ENCODE measurements at places on chromosomes 7 and 10. TPM values are rescaled to one million over a fixed set of nuclear protein-coding genes. Genes with fewer than 3 reads are reported as not detected.

The ARID5B gene
- total RNA-seq: 292 TPM

The SDK1 gene
- total RNA-seq: 1.2 TPM

The MET gene
- 15.9 TPM for total RNA-seq

- DNase-seq: no peak
These were observed 42.3 kb upstream of the KLF6 start for GRCh38 chr10:3827266-3827665.

DNA sequence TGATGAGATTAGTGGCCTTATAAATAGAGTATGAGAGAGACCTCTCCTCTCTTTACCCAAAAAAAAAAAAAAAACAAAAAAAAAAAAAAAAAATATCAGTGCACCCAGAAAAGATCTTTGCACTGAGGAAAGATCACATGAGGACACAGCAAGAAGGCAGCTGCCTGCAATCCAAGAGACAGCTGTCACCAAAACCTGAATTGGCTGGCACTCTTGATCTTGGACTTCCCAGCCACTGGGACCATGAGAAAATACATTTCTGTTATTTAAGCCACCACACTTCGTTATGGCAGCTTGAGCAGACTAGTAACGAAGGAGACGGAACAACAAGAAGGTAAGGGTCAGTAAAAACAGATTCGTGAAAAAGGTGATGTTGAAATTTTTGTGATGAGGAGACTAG, 47.0 kb downstream of the TMEM106B start:
- no peak for DNase-seq

The LOXL4 gene
- 6.9 TPM for total RNA-seq

The WNT8B gene
- total RNA-seq: not detected

The GPC2 gene
- total RNA-seq: not detected

DNA sequence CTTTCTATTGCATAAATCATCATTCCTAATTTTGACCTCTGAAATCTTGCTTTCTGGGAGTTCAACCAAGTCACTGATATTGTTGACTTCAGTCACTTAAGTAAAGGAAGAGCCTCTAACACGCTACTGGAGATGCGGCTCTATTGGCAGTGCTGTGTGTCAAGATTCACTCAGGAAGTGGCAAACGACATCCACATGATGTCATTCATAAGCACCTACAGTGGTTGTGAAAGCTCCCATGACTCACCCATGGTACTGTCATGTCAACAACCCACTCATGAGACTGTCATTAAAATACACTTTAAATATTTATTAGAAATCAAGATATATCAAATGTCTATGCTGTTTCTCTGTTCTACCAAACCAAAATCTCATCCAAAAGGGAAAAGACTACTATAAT, 52.5 kb upstream of the LHFPL3 start:
- no peak for DNase-seq

- no peak for DNase-seq
These were observed 88.9 kb upstream of the KLF6 start for GRCh38 chr10:3873728-3874461.

The DPYSL4 gene
- total RNA-seq: 0.29 TPM

GRCh38 chr7:73742338-73742752, 3.7 kb upstream of the ABHD11 start:
- no peak for DNase-seq

GRCh38 chr7:29488977-29489376, 74.7 kb upstream of the PRR15 start:
- DNase-seq: no peak

- no peak for DNase-seq
These were observed 73.8 kb upstream of the CDK1 start for GRCh38 chr10:60704471-60704870.

The SFRP4 gene
- total RNA-seq: 0.24 TPM

DNA sequence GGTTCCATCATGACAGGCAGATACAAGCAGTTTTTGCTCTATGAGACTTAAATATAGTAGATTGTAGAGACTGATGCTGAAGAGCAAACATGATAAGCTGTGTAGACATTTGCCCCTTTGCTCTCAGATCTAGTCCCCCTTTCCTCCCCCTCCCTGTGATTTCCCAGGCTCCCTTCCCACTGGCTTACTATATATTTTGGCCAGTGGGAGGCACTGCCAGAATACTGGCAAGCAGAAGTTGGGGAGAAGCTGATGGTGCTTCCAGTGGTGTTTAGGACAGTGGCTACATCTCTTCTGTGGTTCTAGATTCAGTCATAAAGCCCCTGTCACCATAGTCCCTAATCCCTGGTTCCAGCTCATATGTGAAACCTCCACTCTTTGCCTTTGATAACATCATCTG, 156.1 kb upstream of the STEAP4 start:
- DNase-seq: no peak

DNA sequence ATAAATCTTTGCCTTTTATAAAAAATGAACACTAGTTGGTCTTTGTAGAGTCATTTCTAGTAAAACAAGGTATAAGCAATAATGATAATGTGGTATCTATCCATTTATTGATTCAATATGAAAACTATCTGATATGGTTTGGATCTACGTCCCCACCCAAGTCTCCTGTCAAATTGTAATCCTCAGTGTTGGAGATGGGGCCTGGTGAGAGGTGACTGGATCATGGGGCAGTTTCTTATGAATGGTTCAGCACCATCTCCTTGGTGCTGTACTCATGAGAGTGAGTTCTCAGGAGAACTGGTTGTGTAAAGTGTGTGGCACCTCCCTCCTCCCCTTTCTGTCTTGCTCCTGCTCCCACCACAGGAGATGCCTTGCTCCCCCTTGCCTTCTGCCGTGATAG, 288.8 kb downstream of the CACNA2D1 start:
- no peak for DNase-seq

The CHRM2 gene
- not detected for total RNA-seq

DNA sequence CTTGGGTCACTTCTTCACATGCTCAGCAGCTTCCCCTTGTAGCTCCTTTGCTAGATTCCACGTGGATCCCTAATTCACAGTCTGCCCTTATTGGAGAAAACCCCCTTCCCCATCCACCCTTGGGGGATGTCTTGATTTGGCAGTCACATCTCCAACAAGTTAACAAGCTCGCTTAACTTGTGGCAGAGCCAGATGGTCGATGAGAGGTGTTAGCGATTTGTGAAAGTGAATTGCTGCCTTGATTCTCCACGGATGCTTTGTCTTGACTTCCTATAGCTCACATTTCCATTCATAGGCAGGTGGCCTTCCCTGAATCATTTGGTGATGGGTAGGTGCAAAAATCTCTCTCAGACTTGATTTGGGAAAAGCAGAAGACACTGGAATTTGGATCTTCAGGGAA, 387.9 kb downstream of the TCERG1L start:
- DNase-seq: no peak

The CCDC172 gene
- not detected for total RNA-seq

The FGFBP3 gene
- not detected for total RNA-seq

The IQUB gene
- total RNA-seq: not detected

GRCh38 chr7:140230861-140231770, 54.3 kb upstream of the KDM7A start:
- DNase-seq: peak; percentile 19

GRCh38 chr10:6695519-6695918, 115.4 kb upstream of the PRKCQ start:
- no peak for DNase-seq

The TFR2 gene
- total RNA-seq: not detected

DNA sequence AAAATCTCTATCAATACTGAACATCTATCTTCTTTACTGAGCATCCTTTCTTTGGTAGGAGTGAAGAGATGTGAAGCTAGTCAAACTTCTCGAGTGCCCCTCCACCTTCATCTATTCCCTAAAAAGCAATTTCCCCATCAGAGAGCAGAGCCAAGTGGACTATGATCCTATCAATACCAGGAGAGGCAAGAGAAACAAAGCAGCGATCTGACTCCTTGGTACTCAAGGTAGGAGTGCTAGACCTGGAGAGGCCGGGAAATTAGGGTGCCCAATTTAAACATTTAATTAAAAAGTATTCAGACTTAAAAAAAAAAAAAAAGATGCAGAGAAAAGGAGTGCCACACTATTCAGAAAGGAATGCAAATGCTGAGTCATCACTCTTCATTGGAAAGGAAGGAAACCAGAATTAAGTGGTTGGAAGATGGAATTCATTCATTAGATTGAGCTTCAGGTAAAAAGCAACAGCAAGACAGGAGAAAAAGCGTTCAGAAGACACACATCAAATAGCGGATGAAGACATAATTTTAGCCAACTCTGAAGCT, 1.6 kb downstream of the TIAL1 start:
- no peak for DNase-seq

DNA sequence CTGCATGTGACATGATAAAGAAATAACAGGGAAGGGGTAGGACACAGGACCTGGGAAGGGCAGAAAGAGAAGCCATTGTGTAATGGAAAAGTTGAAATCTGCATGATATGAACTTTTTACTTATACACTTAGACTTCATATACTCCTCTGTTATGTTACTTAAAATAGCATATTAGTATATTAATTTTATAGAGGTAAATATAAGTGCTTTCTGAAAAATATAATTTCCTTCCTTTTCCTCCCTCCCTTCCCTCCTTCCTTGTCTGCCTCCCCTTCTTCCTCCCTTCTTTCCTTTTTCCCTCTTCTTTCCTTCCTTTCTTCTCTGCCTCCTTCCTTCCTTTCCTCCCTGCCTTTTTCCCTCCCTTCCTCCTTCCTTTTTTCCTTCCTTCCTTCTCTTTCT, 363.7 kb downstream of the CALN1 start:
- no peak for DNase-seq

- no peak for DNase-seq
These were observed 43.7 kb upstream of the BPGM start for GRCh38 chr7:134602881-134603451.

DNA sequence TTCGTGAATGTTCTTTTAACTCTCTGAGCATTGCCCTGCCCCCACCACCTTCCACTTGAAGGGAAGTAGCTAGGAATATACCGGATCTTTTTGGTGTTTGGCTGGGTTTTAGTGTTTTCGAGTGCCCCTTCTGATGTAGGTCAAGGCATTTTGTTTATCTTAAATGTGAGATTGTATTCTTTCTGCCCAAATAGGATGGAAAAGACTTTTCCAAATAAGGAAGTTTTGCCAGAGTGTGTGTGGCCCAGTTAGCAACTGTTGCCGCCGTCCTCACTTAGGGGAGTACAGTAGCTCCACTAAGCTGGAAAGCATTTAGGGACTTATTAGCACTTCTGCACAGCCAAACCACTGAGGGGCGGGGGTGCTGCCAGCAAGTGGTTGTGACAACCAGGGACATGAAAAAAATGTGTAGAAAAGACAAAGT, 29.8 kb upstream of the VCL start:
- no peak for DNase-seq

GRCh38 chr10:55374917-55375316, 573.9 kb upstream of the PCDH15 start:
- DNase-seq: no peak

- no peak for DNase-seq
These were observed 56.4 kb upstream of the GNAI1 start for GRCh38 chr7:80078159-80078731.

- no peak for DNase-seq
These were observed 2.4 kb upstream of the SEMA4G start for GRCh38 chr10:100966887-100967286.

GRCh38 chr10:4498711-4499251, 327.2 kb upstream of the AKR1E2 start:
- no peak for DNase-seq

DNA sequence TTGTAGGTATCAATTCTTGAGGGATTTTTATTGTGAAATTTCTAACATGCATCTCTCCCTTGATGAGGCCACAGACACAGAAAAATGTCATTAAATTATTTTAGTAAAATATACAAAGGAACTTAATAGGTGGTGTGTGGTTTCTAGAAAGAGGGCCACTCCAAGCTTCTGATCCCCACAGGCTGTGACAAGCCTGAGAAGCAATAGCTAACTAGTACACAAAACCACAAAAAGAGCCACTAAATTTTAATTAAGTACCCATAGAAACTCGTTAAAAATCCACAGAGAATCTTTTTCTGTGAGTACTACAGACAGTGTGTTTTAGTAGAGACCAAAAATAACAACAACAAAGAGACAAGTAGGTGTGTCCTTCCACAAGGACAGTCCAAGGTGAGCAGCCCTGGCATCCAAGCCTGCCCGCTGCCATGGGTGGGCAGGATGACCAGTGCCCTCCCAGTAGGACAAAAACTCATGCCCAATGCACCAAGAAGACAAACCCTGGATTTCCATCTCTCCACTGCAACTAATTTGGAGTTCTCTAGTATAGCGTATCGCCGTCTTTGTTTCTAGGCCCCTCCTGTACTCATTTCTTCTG, 81.0 kb downstream of the RNF216 start:
- DNase-seq: no peak

DNA sequence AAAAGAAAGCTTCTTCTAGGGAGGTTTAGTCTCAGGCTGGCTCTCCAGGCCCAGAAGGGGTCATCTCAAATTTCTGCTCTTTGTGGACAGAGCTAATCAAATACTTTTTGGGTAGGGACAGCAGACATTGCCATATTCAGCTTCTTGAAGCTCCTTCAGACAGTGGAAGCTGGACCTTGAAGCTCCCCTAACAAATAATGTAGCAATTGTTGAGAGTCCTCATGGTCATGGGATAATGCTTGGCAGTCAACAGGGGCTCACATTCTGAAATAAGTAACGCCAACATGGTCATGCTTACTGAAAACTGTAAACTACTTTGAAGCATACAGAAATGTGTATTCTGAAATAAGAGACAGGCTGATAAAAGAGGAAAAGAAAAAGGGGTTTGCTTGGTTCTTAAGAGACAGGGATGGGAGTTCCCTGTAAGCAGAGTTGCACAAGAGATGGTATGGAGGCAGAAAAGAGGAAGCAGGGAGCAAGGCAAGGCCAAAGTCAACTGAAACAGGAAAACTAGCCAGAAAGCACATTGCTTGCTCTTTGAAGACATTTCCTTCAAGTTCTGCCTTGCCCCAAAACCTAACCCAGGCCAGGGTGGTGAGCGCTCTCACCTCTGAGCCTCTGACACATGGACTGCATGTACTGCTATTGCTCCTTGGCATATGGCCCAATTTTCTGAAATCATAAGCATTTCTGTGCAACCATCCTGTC, 53.1 kb upstream of the KMT2E start:
- DNase-seq: no peak

- DNase-seq: no peak
These were observed 14.3 kb downstream of the TES start for GRCh38 chr7:116224492-116225098.

DNA sequence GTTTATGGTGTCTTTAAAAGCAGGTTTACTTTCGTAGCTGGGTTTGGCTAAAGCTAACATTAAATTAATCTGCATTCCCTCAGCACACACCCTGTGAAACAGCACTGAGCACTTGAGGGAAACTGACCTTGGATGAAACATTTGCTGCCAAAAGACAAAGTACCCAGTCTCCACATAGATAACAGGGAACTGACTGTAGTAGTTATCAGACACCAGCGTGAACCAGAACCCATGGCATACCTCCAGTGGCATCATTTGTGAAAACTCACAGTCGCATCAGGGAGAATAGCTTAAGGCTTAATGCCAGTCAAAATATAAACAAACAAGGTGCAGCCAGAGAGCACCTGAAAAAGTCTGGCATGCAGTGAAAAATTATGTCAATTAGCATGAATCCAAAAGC, 357.8 kb upstream of the C7orf33 start:
- DNase-seq: no peak

Data from gastrocnemius medialis (tissue), 4 donors.